AG04450 (cell line): ENCODE measurements at places on chromosomes 6 and 20. TPM values are rescaled to one million over a fixed set of nuclear protein-coding genes. Genes with fewer than 3 reads are reported as not detected.

DNA sequence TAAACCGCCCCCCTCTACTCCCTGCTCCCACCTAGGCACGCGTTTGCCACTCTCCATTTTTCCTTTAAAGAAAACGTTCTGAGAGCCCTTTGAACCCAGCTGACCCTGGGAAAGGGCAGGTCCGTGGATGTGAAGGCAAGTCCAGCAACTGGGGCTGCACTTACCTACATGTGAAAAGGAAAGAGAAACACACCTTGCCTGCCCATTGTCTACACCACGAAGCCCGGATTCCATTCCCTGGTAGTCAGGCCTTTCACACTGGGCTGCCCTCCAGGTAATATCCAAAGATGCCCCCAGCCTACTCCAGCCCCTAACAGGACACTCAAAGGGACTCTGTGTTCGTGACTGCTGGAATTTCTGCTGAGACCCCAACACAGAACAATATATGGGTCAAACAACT is 94.4 kb downstream of the CD83 start:
- no peak for DNase-seq

- no peak for DNase-seq
These were observed 54.9 kb upstream of the SASH1 start for GRCh38 chr6:148287623-148288333.

DNA sequence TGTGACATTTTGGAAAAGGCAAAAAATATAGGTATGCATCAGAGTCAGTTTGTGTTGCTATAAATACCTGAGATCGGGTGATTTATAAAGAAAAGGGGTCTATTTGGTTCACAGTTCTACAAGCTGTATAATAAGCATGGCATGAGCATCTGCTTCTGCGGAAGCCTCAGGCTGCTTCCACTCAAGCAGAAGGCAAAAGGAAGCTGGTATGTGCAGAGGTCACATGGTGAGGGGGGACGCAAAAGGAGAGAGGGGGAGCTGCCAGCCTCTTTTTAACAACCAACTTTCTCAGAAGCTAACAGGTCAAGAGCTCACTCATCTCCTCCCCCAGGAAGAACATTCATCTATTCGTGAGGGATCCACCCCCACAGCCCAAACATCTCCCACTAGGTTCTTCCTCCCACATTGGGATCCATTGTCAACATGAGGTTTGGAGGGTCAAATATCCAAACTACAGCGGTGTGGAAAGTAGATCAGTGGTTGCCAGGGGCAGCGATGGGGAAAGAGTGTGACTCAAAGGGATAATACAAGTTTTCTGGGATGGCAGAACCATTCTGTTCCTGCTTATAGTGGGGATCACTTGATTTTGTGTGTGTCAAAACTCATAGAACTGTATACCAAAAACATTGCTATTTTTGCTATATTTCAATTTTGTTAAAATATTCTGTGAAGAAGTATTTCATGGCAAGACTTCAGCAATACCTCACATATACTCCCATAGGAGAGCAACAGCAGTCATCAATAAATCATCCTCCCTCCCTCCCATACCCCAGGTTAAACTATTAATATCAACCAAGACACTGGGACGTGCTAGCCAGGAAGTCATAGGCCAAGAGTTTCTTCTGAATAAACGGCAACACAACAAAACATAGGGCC is 9.9 kb upstream of the FAM50B start:
- no peak for DNase-seq

Gene HTR1B
- 0.86 and 1.5 TPM in 2 replicates for polyA plus RNA-seq

Gene NRSN1
- not detected in 2 replicates for polyA plus RNA-seq
